ENCODE measurements at places on chromosomes 1 and 21. TPM values are rescaled to one million over a fixed set of nuclear protein-coding genes. Genes with fewer than 3 reads are reported as not detected.

FOXD2 gene
- under 0.01 TPM for total RNA-seq

TIE1 gene
- total RNA-seq: 749 TPM

KCND3 gene
- total RNA-seq: 0.20 TPM

KIAA1614 gene
- total RNA-seq: 1.5 TPM

MNDA gene
- total RNA-seq: not detected

OR6K3 gene
- total RNA-seq: not detected

LCE3E gene
- not detected for total RNA-seq

EPHB2 gene
- total RNA-seq: 20.9 TPM

VN1R5 gene
- not detected for total RNA-seq

TSPAN1 gene
- 0.22 TPM for total RNA-seq

C1orf87 gene
- not detected for total RNA-seq

HES5 gene
- not detected for total RNA-seq

CD1E gene
- not detected for total RNA-seq

SPATA45 gene
- not detected for total RNA-seq

SGIP1 gene
- 34.1 TPM for total RNA-seq

PKP1 gene
- total RNA-seq: under 0.01 TPM

F3 gene
- 1.4 TPM for total RNA-seq

PRR9 gene
- not detected for total RNA-seq

PADI1 gene
- not detected for total RNA-seq

STUM gene
- total RNA-seq: 0.20 TPM

CD46 gene
- 136 TPM for total RNA-seq

GJA8 gene
- total RNA-seq: not detected

TFAP2E gene
- under 0.01 TPM for total RNA-seq

TSPAN2 gene
- 0.87 TPM for total RNA-seq

ISG15 gene
- 109 TPM for total RNA-seq

PLA2G2F gene
- total RNA-seq: not detected
